ENCODE measurements at places on chromosomes 11 and 22. TPM values are rescaled to one million over a fixed set of nuclear protein-coding genes. Genes with fewer than 3 reads are reported as not detected.

Gene CABP4
- total RNA-seq: not detected

Gene IL10RA
- total RNA-seq: 6.7 TPM

Gene OR52I2
- total RNA-seq: not detected

Gene KIF18A
- total RNA-seq: 4.5 TPM

Gene KLHL35
- 28.5 TPM for total RNA-seq

- DNase-seq: no peak
Observed at GRCh38 chr11:20372081-20372626, 8.6 kb downstream of the HTATIP2 start.

- DNase-seq: no peak
Observed at GRCh38 chr11:20278727-20279126, 84.8 kb upstream of the HTATIP2 start.

DNA sequence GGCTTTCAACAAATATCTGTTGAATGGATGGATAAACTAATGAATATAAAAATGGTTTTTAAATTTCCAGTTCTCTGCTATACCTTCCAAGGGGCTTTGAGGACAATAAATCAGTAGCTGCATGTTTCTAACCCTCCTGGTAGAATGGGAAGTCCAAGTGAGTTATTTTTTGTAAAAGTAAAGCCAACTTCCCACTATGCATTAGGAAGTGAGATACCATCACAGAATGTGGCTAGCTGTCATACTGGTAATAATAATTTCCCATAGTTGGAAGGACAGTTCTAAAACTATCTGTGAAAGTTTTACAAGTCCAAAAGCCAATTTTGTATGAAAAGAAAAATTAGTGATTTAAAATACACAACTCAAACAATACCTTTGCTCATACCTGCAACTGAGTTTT lies 50.0 kb downstream of the TMEM123 start:
- no peak for DNase-seq

- DNase-seq: no peak
Observed at GRCh38 chr11:66639066-66639813, 737 bp downstream of the RBM4 start.

- DNase-seq: no peak
Observed at GRCh38 chr11:85831050-85831449, 20.1 kb upstream of the SYTL2 start.

- DNase-seq: no peak
Observed at GRCh38 chr11:7637447-7638157, 35.7 kb downstream of the CYB5R2 start.

DNA sequence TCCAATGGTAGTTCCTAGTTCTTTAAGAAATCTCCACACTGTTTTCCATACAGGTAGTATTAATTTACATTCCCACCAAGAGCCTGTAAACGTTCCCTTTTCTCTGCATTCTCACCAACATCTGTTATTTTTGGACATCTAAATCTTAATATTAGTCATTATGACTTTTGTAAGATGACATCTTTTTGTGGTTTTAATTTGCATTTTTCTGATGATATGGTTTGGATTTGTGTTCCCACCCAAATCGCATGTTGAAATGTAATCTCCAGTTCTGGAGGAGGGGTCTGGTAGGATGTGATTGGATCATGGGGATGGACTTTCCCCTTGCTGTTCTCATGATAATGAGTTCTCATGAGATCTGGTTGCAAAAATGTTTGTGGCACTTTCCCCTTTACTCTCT lies 89.0 kb downstream of the MUC15 start:
- DNase-seq: no peak

DNA sequence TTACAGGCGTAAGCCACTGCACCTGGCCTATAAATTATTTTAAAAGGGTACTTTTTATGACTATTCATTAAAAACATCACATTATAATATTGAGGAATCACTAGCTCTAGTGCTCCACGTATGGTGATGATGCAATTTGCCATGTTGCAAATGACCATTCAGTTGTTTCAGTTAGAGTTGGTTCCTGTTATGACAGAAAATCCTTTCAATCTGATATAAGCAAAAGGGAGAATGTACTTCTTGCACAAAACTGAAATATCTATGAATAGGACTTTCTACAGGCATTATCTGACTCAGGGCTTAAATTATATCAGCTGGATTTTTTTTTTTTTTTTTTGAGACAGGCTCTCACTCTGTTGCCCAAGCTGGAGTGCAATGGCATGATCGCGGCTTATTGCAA lies 45.6 kb upstream of the RRM1 start:
- no peak for DNase-seq

GRCh38 chr11:130088217-130088616 lies 18.5 kb downstream of the APLP2 start:
- no peak for DNase-seq

DNA sequence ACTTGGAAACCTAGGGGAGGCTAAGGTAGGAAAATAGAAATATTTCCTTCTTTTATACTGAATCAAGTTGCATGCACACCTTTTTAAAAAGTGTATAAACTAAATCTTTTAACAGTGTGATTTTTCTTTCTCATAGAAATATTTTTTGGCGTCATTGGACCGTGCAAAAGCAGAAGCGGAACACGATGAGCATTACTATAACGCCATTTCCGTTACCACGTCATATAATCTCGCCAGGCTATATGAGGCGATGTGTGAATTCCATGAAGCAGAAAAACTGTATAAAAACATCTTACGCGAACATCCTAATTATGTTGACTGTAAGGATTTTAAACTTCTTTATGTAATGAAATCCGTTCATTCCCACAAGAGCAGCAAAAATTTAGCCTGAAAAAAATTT lies 13.4 kb downstream of the CTR9 start:
- DNase-seq: no peak

- no peak for DNase-seq
Observed at GRCh38 chr11:103624708-103625623, 411.5 kb upstream of the DDI1 start.

DNA sequence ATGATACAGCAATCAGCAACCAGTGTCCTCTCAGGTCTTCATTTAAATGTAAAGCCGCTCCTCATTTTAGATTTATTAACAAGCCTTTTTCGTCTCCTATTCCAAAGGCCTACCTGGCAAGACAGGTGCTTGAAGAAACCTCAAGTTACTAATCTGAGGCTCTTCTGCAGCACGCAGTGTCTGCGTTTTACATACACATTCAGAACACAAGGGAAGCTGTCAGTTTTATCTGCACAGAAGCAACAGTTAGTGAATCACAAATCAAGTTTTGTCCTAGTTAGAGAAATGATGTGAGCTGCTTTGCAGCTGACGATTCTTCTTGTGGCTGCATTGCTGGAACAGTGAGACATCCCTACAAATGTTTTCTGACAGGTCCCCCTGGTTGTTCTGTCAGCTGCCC lies 308.8 kb upstream of the NARS2 start:
- DNase-seq: no peak

Measured in occipital lobe (tissue), 3 donors.